ENCODE measurements at places on chromosomes 2 and 18. TPM values are rescaled to one million over a fixed set of nuclear protein-coding genes. Genes with fewer than 3 reads are reported as not detected.

- no peak for DNase-seq
Measured at GRCh38 chr2:239979243-239980023, 45.7 kb downstream of the NDUFA10 start.

Gene ANKZF1
- total RNA-seq, result 19.2 TPM

Gene COLEC12
- total RNA-seq, result not detected

DNA sequence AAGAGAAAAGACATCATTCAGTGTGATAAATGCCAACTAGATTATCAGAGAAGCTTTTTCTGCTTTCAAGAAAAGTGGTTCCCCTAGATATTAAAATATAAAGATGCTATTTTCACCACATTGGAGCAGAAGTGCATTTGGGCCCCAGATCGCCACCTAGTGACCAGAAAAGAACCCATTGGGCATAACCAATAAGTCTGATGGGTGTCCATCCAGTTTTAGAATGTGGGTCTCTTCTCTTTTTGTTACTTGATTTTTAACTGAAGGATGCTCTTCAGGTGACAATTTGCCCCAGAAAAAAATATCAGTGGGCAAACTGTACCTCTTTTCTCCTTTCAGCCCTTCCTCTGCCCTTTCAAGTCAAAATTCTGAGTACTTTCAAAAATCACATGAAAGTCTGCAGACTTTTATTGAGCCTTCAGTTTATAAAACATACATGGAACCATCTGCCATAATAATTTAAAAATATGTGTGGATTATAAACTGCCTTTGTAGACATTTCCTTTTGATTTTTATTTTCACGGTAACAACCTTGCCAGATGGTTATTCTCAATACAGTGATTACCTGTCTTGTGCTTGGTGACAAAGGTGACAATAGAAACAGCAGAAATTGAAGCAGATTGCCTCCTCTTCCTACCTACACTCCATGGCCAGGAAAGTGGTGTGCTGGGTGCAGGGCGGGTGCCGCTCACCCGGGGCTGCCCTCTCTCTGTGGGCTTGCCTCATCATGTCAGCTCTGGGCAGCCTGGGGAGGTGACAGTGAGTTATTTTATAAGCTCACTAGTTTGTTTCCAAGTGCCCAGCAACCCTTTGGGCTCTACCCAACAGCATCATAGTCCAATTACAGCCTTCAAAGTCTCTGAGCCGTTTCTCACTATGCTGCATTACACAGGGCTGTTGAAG, 124.5 kb downstream of the DCDC2C start:
- no peak for DNase-seq

Gene EFHD1
- total RNA-seq, result 18.7 TPM

Gene FAP
- 3.6 TPM for total RNA-seq

DNA sequence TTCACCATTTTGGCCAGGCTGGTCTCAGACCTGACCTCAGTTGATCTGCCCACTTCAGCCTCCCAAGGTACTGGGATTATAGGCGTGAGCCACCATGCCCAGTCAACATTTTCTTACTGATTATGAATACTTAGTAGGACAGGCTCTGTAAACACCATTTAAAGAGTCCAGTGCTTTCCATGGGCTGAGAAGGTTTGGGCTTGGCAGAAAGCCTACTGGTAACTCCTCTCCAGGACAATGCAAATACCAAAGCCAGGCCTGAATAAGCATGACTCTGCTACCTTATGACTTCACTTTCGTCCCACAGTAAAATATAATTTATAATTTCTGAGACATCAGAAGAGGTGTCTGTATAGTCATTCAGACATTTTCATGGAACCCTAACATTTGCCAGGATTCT, 60.2 kb upstream of the FAM117B start:
- DNase-seq, result no peak

DNA sequence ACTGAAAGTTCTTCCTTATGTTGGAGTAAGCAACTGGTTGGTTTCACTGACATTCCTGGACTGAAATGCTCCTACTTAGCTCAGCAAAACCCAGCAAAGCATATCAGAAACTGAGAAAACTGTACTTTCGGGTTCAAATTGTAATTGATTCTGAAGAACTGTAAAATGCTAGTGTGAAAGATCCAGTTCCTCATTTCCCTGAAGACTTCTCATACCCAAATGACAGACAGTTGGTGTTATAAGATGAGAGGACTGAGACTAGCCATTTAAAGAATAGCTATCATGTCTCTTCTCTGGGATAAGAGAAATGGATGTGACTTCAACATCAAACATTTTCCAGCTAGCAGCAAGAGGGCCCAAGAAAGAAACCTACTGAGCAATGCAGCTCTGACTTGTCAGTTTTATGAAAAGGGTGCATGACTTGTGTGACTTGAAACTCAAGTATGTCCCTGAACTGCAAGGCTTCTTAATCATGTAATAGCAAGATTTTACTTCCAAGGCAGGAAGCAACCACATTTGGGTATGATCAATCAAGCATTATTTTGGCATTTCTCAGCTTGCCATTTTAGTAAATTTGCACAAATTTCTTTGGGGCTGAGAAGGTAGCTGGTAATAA, 420.3 kb upstream of the MMADHC start:
- DNase-seq, result no peak

Gene PSTPIP2
- 6.1 TPM for total RNA-seq

- DNase-seq, result no peak
Measured at GRCh38 chr2:100200985-100201384, 58.6 kb upstream of the AFF3 start.

- DNase-seq, result peak; percentile 89
Measured at GRCh38 chr2:84919885-84920580, 14.6 kb downstream of the TMSB10 start.

Gene CFAP53
- total RNA-seq, result 0.08 TPM

- DNase-seq, result no peak
Measured at GRCh38 chr18:2883076-2883735, 36.4 kb downstream of the EMILIN2 start.

DNA sequence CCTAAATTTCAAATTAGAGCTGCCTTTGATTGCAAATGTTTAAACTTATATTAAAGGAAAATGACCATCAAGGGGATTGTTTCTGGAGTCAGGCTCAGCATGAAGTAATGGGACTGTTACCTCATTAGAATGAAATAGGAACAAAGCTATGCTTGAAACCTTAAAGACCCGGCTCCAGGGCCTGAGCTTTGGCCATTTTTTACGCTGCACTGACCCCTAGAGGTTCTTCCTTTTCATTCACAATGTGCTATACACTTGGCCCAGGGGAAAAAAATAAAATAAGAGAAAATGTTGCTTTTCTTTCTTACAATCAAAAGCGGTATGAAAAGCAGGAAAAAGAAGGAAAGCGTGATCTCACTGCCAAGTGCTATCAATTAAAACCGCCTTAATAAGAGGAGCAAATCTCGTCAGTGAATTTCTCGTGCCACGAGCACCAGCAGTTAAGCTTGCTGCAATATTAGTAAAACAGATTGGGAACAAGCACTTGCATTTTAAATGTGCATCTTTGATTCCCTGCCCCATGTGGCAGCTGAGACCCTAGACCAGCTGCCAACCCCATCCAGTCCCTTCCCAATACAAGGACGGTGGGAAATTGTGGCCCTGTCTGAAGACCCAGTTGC, 96.6 kb downstream of the MBD2 start:
- peak; percentile 68 for DNase-seq

Gene ALMS1
- 72.8 TPM for total RNA-seq

GRCh38 chr18:5197032-5197434, at the start of gene AKAIN1:
AKAIN1 (minus strand) TSS chr18:5197257; CDS start chr18:5197053, 204 bp downstream.
- DNase-seq, result no peak

GRCh38 chr18:7464245-7464966, 102.7 kb upstream of the PTPRM start:
- no peak for DNase-seq

GRCh38 chr2:62774555-62775366, 69.2 kb downstream of the EHBP1 start:
- no peak for DNase-seq

Gene SLC9A2
- total RNA-seq, result 0.10 TPM

GRCh38 chr2:134401789-134402188, 147.9 kb downstream of the MGAT5 start:
- no peak for DNase-seq

Gene AGFG1
- total RNA-seq, result 89.9 TPM

Gene TSPYL6
- total RNA-seq, result 0.03 TPM

DNA sequence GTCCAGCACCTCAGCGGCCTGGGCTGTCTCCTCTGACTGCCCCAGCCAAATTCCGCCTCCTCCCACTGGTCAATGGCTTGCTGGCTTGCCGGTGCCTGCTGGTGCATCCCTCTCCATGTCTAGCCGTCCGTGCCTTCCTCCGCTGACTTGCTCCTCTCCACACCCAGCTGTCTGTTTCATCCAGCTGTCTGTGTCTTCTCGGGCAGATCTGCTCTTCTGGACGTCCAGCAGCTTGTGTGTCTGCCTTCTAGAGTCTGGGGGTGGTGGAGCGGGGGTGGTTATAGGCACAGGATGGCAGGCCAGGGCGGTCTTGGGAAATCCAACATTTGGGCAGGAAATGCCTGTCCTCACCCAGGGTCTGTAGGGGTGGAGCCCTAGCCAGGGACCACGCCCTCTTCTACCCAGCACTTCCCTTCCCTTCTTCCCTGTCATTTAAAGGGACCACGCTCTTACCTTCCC, 369.2 kb downstream of the GALNT13 start:
- peak; percentile 50 for DNase-seq

- DNase-seq, result no peak
Measured at GRCh38 chr2:196711625-196712024, 72.1 kb downstream of the CCDC150 start.

Gene TMEM178A
- 0.14 TPM for total RNA-seq

GRCh38 chr2:85447222-85447585, 28.7 kb downstream of the SH2D6 start:
- no peak for DNase-seq

DNA sequence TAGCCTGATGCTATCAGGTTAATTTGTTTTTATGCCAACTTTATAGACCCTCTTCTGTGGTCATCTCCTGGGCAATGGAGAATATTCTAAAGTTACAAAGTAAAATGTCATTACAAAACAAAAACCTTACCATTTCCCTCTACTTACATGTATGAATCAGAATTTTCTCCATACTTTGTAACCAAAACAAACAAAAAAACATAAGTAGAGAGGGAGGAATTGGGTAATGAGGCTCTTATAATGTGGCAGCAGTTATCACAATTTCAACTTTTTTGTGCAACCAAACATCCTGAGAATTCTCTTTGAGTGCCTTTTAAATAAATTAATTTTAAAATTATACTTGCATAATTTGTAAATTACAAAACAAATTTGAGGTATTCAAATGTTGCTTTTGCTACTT, 332.8 kb downstream of the TXNL1 start:
- no peak for DNase-seq

Gene POLE4
- 67.0 TPM for total RNA-seq

Gene TTC21B
- total RNA-seq, result 38.4 TPM

Gene HOXD12
- not detected for total RNA-seq

DNA sequence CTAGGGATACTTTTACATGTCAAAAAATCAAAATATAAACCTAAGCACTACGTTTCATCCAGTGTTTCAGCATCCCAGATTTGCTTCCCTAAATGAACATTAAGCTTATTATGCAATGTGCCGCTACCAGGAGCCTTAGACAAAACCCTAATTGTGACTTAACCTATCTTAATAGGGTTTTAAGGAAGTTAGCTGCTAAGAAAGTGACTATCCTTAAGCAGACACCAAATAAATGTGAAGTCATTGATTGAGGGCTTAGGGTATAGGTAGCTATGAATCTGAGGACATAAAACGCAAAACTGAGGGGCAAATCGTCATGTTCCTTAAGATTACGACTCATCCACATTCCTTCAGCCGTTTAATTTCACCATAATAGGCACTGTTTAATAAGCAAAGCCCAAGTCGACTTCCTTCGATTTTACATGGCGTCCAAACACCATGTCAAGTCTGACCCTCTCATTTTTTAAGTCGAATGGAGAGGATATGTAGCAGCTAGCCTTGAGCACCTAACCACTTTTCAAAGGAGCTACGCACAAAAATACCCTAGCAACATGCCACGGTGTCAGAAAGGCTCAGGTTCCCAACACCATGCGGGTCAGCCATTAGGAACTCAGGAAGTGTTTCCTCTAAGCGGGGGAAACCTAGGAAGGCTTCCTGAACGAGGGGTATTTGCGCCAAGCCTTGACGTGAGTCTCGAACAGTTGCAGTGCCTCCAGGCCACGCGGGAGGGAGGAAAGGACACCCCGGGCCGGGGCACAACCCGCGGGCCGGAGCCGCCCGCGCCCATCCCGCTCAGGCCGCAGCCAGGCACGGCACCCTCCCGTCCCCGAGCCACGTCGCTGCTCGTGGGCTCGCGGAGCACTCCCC, 1.0 kb downstream of the HDLBP start:
- no peak for DNase-seq

Gene ACMSD
- not detected for total RNA-seq

Gene CCBE1
- total RNA-seq, result not detected

GRCh38 chr2:235723811-235724465, 230.1 kb downstream of the AGAP1 start:
- DNase-seq, result no peak
